ENCODE measurements at places on chromosomes 12 and 14.

- DNase-seq: no peak
Measured at GRCh38 chr12:56154246-56154771, 1.9 kb downstream of the MYL6B start.

DNA sequence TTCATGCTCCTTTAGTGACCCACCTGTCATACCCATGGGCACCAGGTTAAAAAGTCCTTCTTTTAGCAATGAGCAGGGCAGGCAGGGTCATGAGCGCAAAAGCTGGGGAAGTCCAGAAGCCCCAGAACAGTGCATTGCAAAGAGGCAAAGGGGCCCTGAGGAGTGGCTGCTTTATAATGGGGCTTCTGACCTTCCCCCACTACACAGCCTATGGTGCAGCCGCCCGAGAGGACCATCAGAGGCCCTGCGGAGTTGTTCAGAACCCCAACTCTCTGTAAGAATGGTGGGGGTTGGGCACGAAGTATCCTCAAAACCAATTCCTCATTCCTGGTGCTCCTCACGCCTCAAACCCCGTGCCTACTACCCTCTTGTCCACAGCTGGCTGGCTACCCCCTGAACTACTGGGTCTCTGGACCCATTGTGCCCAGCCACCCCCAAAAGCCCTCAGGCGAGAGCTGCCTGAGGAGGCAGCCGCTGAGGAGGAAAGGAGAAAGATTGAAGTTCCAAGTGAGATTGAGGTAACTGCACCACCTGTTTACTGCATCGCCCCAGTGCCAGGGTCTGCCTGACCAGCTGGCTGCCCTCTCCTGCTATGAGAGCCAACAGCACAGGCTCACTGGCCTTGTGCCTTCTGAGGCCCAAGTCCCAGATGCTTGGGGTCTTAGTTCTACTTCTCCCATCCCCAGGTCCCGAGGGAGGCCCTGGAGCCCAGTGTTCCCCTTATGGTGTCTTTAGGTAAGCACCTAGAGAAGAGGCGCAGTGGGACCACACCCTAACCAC, 6.7 kb downstream of the REC8 start:
- no peak for DNase-seq

- DNase-seq: no peak
Measured at GRCh38 chr12:43737646-43738045, 20.9 kb downstream of the PUS7L start.

- peak; percentile 36 for DNase-seq
Measured at GRCh38 chr14:55416866-55417265, 5.2 kb upstream of the ATG14 start.

- DNase-seq: no peak
Measured at GRCh38 chr12:51546097-51546496, 44.9 kb upstream of the SCN8A start.

- no peak for DNase-seq
Measured at GRCh38 chr12:114688256-114688845, 4.4 kb upstream of the TBX3 start.

DNA sequence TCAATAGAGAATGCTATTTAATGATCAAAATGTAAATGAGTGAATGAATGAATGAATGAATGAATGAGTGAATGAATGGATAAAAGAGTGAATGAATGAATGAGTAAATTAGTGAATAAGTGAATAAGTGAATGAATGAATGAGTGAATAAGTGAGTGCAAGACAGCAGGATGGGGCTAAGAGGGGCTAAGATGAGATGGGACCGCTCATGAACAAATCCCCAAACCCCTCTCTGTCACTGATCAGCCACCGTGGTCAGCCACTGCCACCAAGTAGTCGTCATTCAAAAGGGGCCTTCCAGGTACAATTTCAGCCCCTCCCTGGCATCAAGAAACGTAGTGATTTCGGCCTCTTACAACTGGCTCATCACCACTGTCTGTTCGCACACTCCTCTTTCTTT, 79.2 kb downstream of the BCL11B start:
- DNase-seq: no peak

DNA sequence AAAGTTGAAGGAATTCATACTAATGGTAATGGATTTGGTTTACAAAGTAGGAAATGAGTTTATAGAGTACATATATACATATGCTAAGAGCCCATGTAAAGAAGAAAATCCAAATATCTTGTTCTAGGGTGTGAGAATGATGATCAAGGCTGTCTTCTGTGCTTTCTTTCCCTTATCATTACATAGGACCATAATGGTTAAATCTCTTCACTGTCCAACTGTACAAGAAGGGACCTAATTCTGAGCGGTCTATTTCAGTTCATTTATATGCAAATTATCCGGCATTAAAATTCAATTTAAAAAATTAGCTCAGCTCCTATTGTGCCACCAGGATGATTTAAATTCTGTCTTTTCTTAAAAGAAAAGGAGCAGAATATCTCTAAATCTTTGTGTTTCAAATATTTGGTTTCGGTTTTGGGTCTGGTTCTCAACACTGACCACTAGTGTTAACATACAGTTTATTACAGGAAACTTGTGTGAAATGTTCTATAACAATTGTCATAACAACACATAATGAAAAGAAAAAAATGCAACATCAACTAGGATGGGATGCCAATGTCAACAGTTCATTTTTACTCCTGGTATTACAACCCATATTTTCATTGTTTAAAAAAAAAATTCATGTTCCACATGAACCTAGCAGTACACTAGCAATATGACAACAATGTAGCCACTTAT, 16.8 kb downstream of the OR4K1 start:
- peak; percentile 6 for DNase-seq

GRCh38 chr12:75704664-75705063, 193.3 kb upstream of the KRR1 start:
- DNase-seq: peak; percentile 70

GRCh38 chr14:63418020-63418419, 99.3 kb upstream of the GPHB5 start:
- no peak for DNase-seq

DNA sequence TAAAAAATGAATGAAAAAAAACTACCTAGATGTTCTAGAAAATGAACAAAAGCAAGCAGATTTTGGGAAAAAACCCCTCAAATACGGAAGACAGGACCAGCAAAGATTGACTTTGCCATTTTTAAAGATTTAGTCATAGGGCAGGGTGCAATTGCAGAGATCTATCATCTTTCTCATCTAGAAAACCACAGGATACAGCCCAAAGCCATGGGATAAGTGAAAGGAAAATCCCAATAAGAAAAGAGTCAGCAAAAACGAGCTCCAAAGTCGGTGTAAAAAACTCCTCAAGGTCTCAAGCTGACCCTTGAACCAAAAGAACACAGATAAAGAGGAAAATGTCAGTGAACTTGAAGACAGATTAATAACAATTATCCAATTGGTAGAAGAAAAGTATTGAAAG, 28.0 kb downstream of the CEP290 start:
- DNase-seq: no peak
